ENCODE measurements at places on chromosomes 7 and 10. TPM values are rescaled to one million over a fixed set of nuclear protein-coding genes. Genes with fewer than 3 reads are reported as not detected.

- no peak for DNase-seq
- H3K4me3 ChIP-seq: no peak overlapping the region
- no peaks in the 10 kb centered on the region for H3K27me3 ChIP-seq
These were observed 2.1 kb downstream of the CAMK1D start for GRCh38 chr10:12351447-12351846.

GRCh38 chr10:131216681-131217230 is 94.8 kb downstream of the TCERG1L start:
- no peaks in the 10 kb centered on the region for H3K36me3 ChIP-seq
- H3K27ac ChIP-seq: no peak overlapping the region
- no peaks in the 10 kb centered on the region for H3K27me3 ChIP-seq

DNA sequence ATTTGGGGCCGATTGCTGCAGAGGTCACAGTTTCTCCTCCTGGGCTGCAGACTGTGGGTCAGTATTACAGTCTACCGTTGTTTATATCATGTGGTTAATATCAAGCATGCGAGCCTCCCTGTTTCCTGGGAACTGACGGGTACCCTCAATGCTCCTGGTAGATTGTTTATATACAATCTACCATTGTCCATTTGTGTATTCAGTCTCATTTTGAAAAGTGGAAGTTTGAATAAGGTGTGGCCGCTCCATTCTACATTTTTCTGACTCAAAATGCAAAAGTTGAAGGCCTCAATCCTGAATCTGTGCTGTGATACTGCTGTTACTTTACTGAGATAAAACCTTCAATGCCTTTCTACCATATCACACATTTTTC is 107.9 kb downstream of the ACTR3B start:
- H3K27ac ChIP-seq: no peak overlapping the region
- no peak overlapping the region for H3K4me3 ChIP-seq
- DNase-seq: no peak
- H3K36me3 ChIP-seq: no peaks in the 10 kb centered on the region
- H3K4me1 ChIP-seq: no peaks in the 10 kb centered on the region

GRCh38 chr7:128422842-128423241 is 13.1 kb upstream of the IMPDH1 start:
- H3K4me3 ChIP-seq: no peak overlapping the region
- H3K27me3 ChIP-seq: no peaks in the 10 kb centered on the region
- peak; percentile 63 for DNase-seq
- H3K36me3 ChIP-seq: no peaks in the 10 kb centered on the region

DNA sequence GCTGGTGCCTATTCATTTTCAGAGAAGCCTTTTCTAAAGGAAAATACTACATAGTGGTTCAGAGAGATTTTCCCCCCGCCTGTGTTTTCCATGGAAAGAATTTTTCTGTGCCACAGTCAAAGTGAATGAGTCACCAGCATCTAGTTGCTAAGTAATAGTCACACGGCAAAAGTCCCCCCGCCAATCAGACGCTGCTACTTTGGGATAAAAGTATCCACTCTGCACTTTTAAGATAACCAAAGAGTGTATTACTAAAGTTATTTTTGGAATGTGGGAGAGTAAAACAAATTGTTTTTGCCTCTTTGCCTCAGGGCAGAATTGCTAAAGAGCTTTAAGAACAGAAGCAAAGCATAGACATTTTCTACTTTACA is 23.5 kb downstream of the ABLIM1 start:
- no peak for DNase-seq
- H3K27me3 ChIP-seq: peaks cover 17% of the 10 kb centered on the region
- H3K4me3 ChIP-seq: no peak overlapping the region
- H3K36me3 ChIP-seq: no peaks in the 10 kb centered on the region

DNA sequence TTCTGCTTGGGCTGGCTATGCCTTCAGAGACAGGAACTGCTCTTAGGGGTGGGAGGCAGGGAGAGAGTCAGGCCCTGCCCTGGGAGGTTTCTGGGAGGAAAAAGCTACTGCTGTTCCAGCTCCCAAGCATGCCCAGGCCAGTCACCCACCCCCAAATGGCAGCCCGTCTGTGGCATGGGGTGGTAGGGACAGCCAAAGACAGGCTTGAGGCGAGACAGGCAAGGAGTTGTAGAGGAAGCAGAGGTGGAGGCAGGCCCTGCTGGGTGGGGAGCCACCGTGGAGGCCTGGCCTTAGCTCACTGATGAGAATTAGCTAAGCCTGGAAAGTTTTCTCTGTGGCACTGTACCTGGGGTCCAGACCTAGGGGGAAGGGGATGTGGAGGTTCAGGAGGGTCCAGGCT is 6.6 kb upstream of the SAMD8 start:
- H3K27ac ChIP-seq: no peak overlapping the region
- H3K4me1 ChIP-seq: peaks cover 5% of the 10 kb centered on the region
- no peak for DNase-seq
- H3K27me3 ChIP-seq: no peaks in the 10 kb centered on the region
- no peaks in the 10 kb centered on the region for H3K36me3 ChIP-seq
- H3K4me3 ChIP-seq: no peak overlapping the region

GRCh38 chr7:48781752-48782151 is 142.6 kb upstream of the CDC14C start:
- DNase-seq: no peak
- H3K4me3 ChIP-seq: no peak overlapping the region
- H3K36me3 ChIP-seq: no peaks in the 10 kb centered on the region
- no peaks in the 10 kb centered on the region for H3K27me3 ChIP-seq
- H3K4me1 ChIP-seq: no peaks in the 10 kb centered on the region

DNA sequence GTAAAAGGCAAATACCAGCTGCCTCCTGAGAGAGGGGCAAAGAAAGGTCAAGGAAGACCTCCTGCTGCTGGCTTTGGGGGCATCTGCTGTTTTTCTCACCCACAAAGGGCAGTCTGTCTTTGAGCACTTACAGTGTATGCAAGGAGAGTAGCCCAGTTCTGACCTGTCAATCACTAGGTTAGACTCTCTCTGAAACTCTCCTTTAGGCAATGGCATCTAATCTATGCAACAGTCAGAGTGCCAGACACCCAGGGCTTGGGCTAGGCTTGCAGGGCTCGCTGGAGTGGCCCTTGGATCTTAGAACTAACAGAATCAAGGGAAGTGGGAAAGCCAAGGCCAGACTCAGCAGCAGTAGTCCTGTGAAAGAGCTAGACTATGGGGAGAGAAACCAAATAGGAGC is 522.9 kb downstream of the NRG3 start:
- no peaks in the 10 kb centered on the region for H3K27me3 ChIP-seq
- H3K36me3 ChIP-seq: no peaks in the 10 kb centered on the region
- no peak overlapping the region for H3K27ac ChIP-seq

DNA sequence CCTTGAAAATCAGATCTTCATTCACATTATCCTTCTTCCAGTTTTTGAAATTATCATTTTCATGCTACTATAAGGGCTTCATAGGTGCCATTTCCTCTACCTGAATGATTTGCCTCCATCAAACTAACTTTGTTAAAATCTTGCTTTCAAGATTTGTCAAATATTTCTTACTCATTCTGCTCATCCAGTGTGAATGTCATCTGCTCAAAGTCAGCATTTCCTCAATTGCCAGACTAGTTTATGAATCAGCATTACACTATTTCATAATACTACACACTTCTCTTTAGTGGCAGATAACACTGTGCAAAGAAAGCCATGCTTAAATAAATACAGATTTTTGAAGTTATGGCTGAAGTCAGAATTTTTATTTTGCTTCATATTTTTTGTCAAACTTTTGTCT is 21.3 kb upstream of the LIPF start:
- DNase-seq: no peak
- no peak overlapping the region for H3K4me3 ChIP-seq
- H3K27me3 ChIP-seq: peaks cover 2% of the 10 kb centered on the region
- H3K27ac ChIP-seq: no peak overlapping the region

DNA sequence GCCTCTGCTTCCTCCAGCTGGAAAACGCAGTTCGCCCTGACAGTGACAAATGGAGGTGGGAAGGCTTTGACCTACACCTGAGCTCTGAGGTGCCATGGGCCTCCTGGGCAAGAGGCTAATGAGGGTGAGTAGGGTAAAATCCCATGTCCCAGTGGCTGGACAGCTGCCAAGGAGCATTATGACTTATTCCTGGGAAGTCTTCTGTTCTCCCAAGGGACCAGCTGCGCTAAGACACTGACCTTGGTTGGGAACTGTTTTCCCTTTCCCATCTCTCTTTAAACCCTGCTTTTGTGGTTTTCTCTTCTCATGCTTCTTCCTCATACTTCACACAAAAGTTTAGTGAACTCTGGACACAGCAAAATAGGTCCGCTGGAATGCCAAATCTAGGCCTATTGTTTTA is 72.6 kb downstream of the COPG2 start:
- no peaks in the 10 kb centered on the region for H3K27me3 ChIP-seq
- H3K36me3 ChIP-seq: no peaks in the 10 kb centered on the region
- no peak for DNase-seq
- no peak overlapping the region for H3K4me3 ChIP-seq

DNA sequence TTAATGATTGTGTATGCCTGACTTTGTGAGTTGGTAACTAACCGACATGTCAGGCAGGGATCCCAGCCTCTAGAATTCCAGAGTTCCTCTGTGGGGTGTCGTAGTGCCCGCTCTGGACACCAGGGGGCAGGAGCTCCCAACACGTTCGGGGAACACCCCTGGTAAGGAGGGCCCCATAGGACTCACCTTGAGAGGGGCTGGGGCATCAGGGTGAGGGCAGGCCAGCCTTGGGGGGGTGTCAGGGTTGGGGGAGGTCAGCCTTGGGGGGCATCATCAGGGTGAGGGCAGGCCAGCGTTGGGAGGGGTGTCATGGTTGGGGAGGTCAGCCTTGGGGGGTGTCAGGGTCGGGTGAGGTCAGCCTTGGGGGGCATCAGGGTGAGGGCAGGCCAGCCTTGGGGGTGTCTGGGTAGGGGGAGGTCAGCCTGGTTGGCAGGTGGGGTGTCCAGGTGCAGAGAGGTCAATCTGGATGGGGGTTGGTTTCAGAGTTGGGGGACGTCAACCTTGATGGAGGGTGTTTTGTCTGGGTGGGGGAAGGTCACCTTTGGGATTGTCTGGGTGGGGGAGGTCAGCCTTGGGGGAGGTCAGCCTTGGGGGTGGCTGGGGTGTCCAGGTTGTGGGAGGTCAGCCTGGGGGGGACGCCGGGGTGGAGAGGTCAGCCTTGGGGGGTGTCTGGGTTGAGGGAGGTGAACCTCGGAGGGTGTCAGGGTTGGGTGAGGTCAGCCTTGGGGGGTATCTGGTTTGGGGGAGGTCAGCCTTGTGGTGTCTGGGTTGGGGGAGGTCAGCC is 45.6 kb upstream of the SUN1 start:
- no peak overlapping the region for H3K27ac ChIP-seq
- H3K4me3 ChIP-seq: no peak overlapping the region

- H3K36me3 ChIP-seq: no peaks in the 10 kb centered on the region
- no peak overlapping the region for H3K4me3 ChIP-seq
- peaks cover 5% of the 10 kb centered on the region for H3K27me3 ChIP-seq
These were observed 14.3 kb downstream of the PTPRN2 start for GRCh38 chr7:158573310-158573709.

GRCh38 chr10:107238275-107238674 is 73.8 kb upstream of the SORCS1 start:
- H3K4me1 ChIP-seq: no peaks in the 10 kb centered on the region
- no peak overlapping the region for H3K27ac ChIP-seq
- no peaks in the 10 kb centered on the region for H3K36me3 ChIP-seq
- no peaks in the 10 kb centered on the region for H3K27me3 ChIP-seq
- no peak for DNase-seq

GRCh38 chr7:153386556-153386955 is 627.0 kb downstream of the ACTR3B start:
- H3K4me3 ChIP-seq: no peak overlapping the region
- H3K4me1 ChIP-seq: no peaks in the 10 kb centered on the region
- H3K27ac ChIP-seq: no peak overlapping the region
- H3K36me3 ChIP-seq: no peaks in the 10 kb centered on the region
- H3K27me3 ChIP-seq: no peaks in the 10 kb centered on the region
- no peak for DNase-seq

DNA sequence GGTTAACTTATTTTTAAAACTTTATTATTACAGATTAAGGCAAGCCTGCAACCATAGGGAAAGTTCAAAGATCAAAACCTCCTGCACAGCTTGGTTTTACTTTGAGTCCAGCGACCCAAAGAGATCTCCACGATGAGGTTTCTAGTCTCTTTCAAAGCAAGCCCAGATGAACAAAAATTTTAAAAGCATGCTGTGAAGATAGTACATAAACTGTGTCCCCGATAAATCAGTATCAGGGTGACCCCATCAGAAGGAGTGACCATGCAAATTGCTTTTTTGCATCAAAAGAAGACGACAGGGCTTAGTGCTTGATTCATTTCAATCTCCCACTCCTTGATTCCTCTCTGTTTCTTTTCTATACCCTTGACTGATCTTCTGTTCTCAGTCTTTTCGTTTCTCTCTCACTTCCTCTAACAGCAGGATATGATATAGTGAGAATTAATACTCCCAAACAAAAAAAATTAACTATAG is 16.0 kb upstream of the DNTT start:
- no peaks in the 10 kb centered on the region for H3K36me3 ChIP-seq
- H3K4me1 ChIP-seq: no peaks in the 10 kb centered on the region
- H3K27me3 ChIP-seq: no peaks in the 10 kb centered on the region
- DNase-seq: no peak

GRCh38 chr7:143316492-143316891 is 581 bp downstream of the CLCN1 start:
- no peaks in the 10 kb centered on the region for H3K27me3 ChIP-seq
- no peak overlapping the region for H3K4me3 ChIP-seq
- no peak overlapping the region for H3K27ac ChIP-seq
- peaks cover 12% of the 10 kb centered on the region for H3K4me1 ChIP-seq

Gene PGAM2
- 1.0 TPM for total RNA-seq

Gene KAT6B
- 117 TPM for total RNA-seq

Gene TRIM73
- total RNA-seq: 21.1 TPM

Gene HTRA1
- total RNA-seq: not detected

Gene OPALIN
- not detected for total RNA-seq

Gene MACC1
- total RNA-seq: 0.26 TPM

Gene FOXI2
- total RNA-seq: not detected

Gene PRF1
- 1,982 TPM for total RNA-seq

Gene ZNF398
- total RNA-seq: 14.8 TPM

Gene NANOS1
- not detected for total RNA-seq

Gene ANKRD7
- total RNA-seq: not detected

All from natural killer cell (primary cell).